ENCODE measurements at places on chromosomes 12 and 14. TPM values are rescaled to one million over a fixed set of nuclear protein-coding genes. Genes with fewer than 3 reads are reported as not detected.
A peak's percentile ranks its signal among the peaks of the same experiment; 100 is the strongest.

The CEP170B gene
- total RNA-seq: 28.9 TPM

The HCFC2 gene
- 6.1 TPM for total RNA-seq

The TBX5 gene
- not detected for total RNA-seq

The EML5 gene
- 0.40 TPM for total RNA-seq

The IAPP gene
- not detected for total RNA-seq

The LRRC74A gene
- total RNA-seq: not detected

DNA sequence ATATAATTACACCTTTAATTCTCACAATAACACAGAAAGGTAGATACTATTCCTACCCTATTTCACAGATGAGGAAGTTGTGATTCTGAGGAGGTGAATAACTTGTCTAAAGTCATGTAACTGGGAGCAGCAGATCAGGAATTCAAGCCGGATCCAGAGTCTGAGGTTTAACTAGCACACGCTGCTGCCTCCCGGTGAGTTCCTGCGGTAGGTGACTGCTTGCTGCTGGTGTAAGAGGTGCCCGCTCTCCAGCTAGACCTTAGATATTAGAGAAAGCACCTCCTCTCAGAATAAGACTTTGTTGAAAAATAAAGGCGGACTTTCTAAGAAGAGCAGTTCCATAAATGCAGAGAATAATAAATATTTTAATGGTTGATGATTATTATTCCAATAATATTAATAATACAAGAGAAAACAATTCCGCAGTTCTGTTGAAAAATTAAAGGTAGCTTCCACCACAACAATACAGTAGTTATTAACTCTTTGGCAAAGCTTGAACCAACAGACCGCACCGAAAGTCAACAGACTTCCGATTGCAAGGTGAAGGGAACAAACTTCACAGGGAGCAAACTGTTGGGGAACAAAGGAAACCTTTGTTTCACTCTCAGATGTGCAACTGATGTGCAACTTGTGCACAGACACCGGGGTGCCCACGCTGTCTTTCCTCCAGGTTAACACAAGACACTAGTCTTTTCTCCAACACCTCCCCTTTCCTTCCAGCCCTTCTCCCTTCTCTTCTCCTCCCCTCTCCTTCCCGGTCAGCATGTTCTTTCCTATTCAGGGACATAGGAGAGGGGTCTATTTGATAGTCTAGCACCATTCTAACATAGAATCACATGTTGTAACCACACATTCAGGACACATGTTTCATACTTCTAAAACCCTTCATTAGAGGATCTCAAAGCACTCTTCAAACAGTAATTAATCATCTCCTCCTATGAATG lies 73.2 kb upstream of the EGLN3 start:
- no peak for DNase-seq

GRCh38 chr14:100664231-100664630 lies 62.5 kb upstream of the DLK1 start:
- no peak for DNase-seq

GRCh38 chr12:4943067-4943937 lies 33.6 kb downstream of the KCNA1 start:
- no peak for DNase-seq

- DNase-seq: no peak
Observed at GRCh38 chr12:132544498-132544897, 54.5 kb downstream of the FBRSL1 start.

- peak; percentile 31 for DNase-seq
Observed at GRCh38 chr14:88422919-88423650, 37.6 kb downstream of the SPATA7 start.

DNA sequence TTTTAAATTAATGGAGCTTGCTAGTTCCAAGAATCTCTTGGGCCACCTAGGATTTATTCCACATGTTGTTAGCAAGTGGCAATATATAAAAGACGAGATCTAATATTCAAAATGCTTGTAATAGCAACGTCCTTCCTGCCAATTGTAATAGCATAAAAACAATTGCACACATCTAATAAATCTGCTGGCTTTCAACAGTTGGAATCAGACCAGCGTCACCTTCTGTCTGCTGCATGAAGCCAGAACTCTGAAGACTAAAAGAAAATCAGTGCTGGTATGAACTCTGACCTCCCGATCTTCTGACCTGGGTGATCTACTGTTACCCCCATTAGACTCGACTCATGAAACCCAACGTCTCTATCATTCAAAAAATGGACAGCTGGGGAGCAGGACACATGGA lies 100.6 kb downstream of the DIO2 start:
- no peak for DNase-seq

DNA sequence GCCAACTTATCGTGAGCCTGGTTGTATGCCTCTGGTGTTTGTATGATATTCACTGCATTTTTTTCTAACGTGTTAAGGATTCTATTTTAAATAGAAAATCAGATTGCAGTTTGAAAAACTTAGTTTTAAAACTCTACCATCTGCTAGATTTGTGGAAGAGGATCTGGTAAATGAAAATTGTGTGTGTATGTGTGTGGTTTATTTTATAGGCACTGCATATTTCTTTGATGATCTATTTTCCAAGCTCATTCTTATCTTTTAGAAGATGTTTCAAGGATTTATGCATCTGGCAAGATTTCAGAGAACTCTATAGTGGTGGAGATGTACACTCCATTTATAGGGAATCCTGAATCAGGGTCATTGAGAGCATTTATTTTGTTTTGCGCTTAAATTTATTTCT lies 69.8 kb downstream of the HMGA2 start:
- DNase-seq: no peak

- no peak for DNase-seq
Observed at GRCh38 chr12:51677284-51677968, 86.4 kb downstream of the SCN8A start.

DNA sequence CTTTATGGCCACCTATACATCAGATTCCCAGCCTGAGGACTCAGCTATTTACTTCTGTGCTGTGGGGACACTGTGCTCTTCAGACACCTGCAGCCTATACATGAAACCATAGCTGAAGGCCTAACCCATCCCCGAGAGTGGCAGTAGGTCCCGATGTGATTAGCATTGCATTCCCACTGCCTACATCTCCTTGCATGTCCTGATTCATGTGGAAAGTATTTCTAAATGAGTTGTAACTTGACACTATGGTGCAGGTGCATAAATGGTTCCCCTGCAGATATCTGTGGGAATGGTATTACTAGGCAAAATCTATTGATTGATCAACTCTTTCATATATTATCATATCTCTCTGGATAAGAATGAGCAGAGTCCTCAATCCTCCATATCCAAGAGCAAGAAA lies 433.5 kb downstream of the DAD1 start:
- no peak for DNase-seq

GRCh38 chr14:69713209-69713781 lies 53.6 kb upstream of the SRSF5 start:
- no peak for DNase-seq

DNA sequence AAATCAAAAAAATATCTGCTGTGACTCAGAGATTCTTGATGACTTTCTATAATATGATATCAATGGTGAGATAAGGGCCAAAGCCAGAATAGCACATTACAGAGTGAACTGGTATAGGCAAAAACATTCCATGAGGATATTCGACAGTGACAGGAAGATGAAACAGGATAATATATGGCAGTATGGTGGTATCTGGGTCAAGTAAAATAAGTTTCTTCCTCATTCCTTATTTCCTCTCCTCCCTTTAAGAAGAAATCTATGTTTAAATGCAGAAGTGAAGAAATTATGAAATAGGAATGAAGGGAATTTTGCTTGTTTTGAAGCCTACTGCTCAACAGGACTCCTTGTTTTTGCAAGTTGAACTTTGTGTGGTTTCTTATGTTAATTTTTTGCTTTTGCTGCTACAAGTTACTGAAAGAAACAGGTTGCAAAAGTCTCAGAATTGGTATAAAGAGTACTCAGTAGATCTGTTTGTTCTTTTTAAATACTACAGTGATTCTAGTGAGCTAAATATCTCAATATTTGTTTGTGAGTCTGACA lies 7.0 kb downstream of the ACSS3 start:
- DNase-seq: no peak
